ENCODE measurements at places on chromosomes 7 and 10. TPM values are rescaled to one million over a fixed set of nuclear protein-coding genes. Genes with fewer than 3 reads are reported as not detected.
A peak's percentile ranks its signal among the peaks of the same experiment; 100 is the strongest.

DNA sequence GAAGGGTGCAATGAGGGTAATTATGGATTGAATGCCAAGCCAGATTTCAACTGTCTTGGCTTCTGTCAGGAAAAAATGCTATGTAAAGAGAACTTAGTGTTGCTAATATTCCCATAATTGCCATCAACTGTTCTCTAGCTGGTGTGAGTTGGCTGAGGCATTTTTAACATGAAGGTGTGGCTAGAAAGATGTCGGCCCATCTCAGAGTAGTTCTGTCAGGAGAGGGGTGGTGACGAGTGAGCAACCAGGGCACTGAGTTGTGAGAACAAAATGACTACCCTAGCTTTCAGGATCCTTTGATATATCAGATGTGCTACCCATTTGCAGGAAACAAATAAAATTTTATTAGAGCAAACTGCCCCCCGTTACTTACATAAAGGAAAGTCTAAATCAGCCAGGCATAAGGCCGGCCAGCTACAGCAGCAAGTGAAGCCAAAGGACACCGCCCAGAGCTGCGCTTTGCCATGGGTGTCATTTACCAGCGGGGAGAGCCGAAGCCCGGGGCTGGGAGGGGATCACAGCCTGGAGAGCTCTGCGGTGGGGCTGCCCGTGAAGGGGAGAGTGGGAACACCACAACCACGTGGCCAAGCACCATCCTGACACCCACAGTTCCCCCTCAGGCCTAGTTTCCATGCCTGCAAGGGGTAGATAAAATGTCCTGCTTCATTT lies 141.4 kb downstream of the ICA1 start:
- no peak for DNase-seq

FRG2B gene
- total RNA-seq, result 0.39 TPM

- DNase-seq, result peak; percentile 16
Measured at GRCh38 chr7:108299251-108299973, 156.8 kb downstream of the NRCAM start.

RARRES2 gene
- total RNA-seq, result not detected

All from RPMI7951 (cell line).